Hepatocyte (in vitro differentiated cells): ENCODE measurements at places on chromosomes 6 and 20. TPM values are rescaled to one million over a fixed set of nuclear protein-coding genes. Genes with fewer than 3 reads are reported as not detected.
A peak's percentile ranks its signal among the peaks of the same experiment; 100 is the strongest.

- H3K27me3 ChIP-seq = no peaks in the 10 kb centered on the region
- H3K4me3 ChIP-seq = no peak overlapping the region
- H3K36me3 ChIP-seq = no peaks in the 10 kb centered on the region
- H3K27ac ChIP-seq = no peak overlapping the region
- no peaks in the 10 kb centered on the region for H3K4me1 ChIP-seq
- peak; percentile 88 for DNase-seq
Observed at GRCh38 chr20:57089699-57090144, 176.7 kb downstream of the BMP7 start.

GRCh38 chr6:21123507-21124436 lies 469.8 kb upstream of the SOX4 start:
- no peaks in the 10 kb centered on the region for H3K27me3 ChIP-seq
- H3K27ac ChIP-seq = peak overlapping the region; percentile 36
- H3K4me1 ChIP-seq = no peaks in the 10 kb centered on the region
- no peaks in the 10 kb centered on the region for H3K36me3 ChIP-seq

DNA sequence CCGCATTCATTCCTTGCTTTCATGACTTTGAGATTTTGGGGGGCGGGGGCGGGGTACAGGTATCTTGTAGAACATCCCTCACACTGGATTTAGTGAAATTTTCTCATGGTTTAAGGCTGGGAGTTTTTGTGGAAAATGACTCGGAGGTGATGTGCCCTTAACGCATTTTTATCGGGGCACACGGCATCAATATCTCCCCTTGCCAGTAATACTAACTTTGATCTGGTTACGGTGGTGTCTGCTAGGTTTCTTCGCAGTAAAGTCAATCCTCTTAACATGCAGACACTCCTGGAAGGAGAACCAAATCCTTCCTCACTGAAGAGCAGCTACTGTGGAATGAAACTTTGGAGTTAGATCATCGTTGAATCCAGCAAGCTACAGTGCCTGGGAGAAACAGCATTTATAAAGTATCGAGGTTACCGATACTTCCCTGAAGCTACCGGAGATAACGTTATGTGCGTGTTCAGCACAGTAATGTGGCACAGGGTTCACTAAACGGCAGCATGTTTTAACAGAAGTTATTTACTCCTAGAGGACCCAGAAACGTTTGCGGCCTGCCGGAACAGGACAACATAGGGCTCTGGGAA lies 1.2 kb upstream of the DYNLRB1 start:
- DNase-seq = no peak
- H3K4me1 ChIP-seq = peaks cover 19% of the 10 kb centered on the region
- H3K27me3 ChIP-seq = no peaks in the 10 kb centered on the region
- peak overlapping the region; percentile 98 for H3K27ac ChIP-seq
- H3K36me3 ChIP-seq = no peaks in the 10 kb centered on the region

DNA sequence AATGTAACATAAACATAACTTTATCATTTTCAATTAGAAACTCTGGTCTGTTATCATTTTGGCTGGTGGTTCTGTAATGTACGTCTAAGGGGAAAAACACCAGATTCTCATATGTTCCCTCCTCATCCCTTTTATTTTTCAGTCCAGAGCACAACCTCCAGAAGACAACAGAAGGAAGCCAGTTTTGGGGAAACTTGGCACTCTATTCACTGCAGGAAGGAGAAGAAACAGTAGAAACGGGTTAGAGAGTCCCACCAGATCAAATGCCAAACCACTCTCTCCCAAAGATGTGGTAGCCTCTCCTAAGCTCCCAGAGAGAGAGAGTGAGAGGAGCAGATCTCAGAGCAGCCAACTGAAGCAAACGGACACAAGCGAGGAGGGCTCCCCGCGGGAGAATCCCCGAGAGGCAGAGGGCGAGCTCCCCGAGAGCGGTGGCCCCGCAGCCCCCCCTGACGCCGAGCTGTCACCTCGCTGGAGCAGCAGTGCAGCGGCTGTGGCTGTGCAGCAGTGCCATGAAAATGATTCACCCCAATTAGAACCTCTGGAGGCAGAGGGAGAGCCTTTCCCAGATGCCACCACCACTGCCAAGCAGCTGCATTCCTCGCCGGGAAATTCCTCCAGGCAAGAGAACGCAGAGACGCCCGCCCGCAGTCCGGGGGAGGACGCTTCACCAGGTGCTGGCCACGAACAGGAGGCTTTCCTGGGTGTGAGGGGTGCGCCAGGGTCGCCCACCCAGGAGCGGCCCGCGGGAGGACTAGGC lies 117.8 kb downstream of the RTN4IP1 start:
- no peak overlapping the region for H3K27ac ChIP-seq
- H3K36me3 ChIP-seq = no peaks in the 10 kb centered on the region
- DNase-seq = peak; percentile 41
- peaks cover 54% of the 10 kb centered on the region for H3K27me3 ChIP-seq
- peak overlapping the region; percentile 73 for H3K4me3 ChIP-seq

DNA sequence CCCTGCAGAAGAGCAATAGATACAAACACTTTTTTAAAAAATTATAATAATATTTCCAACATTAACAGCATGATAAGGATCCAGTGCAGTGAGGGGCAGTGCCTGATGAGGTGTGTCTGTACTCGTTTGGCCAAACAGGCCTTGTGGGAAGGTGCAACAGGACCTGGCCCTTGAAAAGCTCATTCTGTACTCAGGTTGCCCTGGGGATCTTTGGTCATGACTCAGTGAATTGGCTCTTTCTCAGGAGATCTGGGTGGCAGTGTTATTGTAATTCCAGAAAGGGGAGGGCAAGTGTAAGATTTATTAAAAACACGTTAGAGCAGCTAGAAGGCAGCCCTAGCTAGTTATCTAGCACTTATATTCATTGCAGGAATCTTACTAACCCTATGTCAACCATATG lies 2.9 kb upstream of the SPINT3 start:
- no peak for DNase-seq
- no peak overlapping the region for H3K27ac ChIP-seq
- H3K36me3 ChIP-seq = no peaks in the 10 kb centered on the region
- no peaks in the 10 kb centered on the region for H3K4me1 ChIP-seq

- no peaks in the 10 kb centered on the region for H3K36me3 ChIP-seq
- peaks cover 6% of the 10 kb centered on the region for H3K4me1 ChIP-seq
- H3K27me3 ChIP-seq = no peaks in the 10 kb centered on the region
- peak within 1 kb of the TSS; percentile 50 for H3K4me3 ChIP-seq
Observed at GRCh38 chr20:10433623-10434466, at the start of gene MKKS. Gene MKKS (minus strand): TSS chr20:10434222. CDS start chr20:10413514, 20,708 bp downstream.

DNA sequence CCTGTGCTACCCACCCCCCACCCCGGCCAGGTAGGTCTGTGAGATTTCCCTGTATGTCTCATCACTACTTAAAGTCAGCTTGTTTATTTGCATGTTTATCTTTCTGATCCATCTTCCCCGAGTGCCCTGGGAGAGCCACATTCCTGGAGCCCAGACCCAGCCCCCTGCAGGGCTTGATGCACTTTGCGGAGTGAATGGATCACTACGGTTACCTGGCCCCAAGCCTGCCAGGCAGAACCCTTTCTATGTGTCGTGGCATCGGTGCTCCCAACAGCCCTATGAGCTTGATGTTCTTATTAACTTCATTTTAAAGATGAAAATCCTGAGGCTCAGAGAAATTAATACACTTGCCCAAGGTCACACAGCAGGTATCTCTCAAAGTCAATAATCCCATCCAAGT lies 13.6 kb upstream of the SLCO4A1 start:
- H3K36me3 ChIP-seq = no peaks in the 10 kb centered on the region
- peaks cover 16% of the 10 kb centered on the region for H3K4me1 ChIP-seq
- H3K27ac ChIP-seq = no peak overlapping the region
- no peaks in the 10 kb centered on the region for H3K27me3 ChIP-seq
- no peak for DNase-seq
- H3K4me3 ChIP-seq = no peak overlapping the region

DNA sequence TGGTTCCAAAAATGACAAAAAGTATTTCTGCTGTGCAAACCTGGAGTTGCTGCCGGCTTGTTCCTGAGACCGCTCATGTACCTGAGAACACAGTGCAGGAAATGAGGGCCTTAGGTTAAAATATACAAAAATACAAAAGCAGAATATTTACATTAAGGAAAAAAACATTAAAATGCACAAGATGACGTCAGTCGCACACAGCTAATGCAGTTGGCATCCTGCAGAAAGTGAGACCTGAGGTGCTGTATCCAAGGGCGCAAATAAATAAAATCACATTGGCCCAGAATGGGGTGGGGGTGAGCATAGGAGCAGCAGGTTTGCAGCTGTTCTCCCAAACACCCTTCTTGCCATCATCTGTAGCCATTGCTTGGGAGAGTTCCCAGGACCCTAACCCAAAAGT lies 310.6 kb upstream of the BTBD3 start:
- H3K4me3 ChIP-seq = no peak overlapping the region
- H3K4me1 ChIP-seq = no peaks in the 10 kb centered on the region
- H3K36me3 ChIP-seq = no peaks in the 10 kb centered on the region
- H3K27ac ChIP-seq = no peak overlapping the region

- H3K4me1 ChIP-seq = peaks cover 10% of the 10 kb centered on the region
- H3K27me3 ChIP-seq = no peaks in the 10 kb centered on the region
- peak overlapping the region; percentile 7 for H3K27ac ChIP-seq
- H3K4me3 ChIP-seq = no peak overlapping the region
- H3K36me3 ChIP-seq = no peaks in the 10 kb centered on the region
Observed at GRCh38 chr6:111070105-111071005, 16.9 kb upstream of the SLC16A10 start.

DNA sequence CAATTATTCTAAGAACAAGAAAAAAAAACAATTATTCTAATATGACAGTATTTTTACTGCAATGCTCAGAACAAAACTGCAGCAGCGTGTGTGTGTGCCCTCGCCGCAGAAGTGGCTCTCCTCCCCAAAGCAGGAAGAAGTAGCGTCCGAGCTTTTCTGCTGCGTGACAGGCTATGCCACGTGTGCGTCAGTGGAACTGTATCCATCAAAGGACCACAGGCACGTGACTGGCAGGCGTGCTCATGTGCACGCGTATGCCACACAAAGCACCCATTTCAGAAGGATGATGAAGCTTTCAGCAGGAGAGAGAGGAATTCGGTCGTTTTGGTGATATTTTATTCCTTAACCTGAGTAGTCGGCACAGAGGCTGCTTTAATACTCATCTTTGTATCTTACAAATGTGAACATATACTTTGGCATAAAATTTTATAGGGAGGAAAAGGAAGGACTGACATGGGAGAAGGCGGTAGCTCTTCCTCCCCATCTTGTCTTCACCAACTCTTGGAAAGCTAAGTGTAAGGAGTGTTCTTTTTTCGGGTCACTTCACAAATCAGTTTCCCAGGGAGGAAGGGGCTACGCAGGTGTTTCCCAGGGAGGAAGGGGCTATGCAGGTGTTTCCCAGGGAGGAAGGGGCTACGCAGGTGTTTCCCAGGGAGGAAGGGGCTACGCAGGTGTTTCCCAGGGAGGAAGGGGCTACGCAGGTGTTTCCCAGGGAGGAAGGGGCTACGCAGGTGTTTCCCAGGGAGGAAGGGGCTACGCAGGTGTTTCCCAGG lies 3.4 kb downstream of the TCFL5 start:
- H3K36me3 ChIP-seq = no peaks in the 10 kb centered on the region
- H3K4me1 ChIP-seq = peaks cover 19% of the 10 kb centered on the region
- no peak overlapping the region for H3K4me3 ChIP-seq
- H3K27me3 ChIP-seq = peaks cover 7% of the 10 kb centered on the region
- H3K27ac ChIP-seq = no peak overlapping the region

DNA sequence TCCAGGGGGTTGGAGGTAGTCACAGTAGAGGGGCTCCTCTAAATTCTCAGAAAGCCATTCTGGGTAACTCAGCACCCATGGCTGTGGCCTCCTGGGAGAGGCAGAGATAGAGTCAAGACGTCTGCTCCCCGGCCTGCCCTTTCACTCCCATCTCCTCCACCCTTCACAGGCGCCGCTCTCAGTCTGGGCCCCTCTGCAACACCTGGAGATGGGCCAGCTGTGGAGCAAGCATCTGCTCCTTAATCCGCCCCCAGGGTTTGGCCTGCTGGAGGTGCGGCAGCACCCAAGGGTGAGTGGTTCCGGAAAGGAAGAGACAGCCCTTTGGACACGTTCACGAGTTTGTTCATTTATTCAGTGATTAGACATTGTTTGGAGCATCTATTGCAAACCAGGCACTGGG lies 271.3 kb downstream of the BMP7 start:
- no peaks in the 10 kb centered on the region for H3K4me1 ChIP-seq
- DNase-seq = no peak
- no peaks in the 10 kb centered on the region for H3K27me3 ChIP-seq
- H3K27ac ChIP-seq = no peak overlapping the region

GRCh38 chr6:43838276-43839036 lies 68.4 kb downstream of the VEGFA start:
- peak overlapping the region; percentile 78 for H3K27ac ChIP-seq
- peaks cover 55% of the 10 kb centered on the region for H3K4me1 ChIP-seq
- H3K27me3 ChIP-seq = no peaks in the 10 kb centered on the region

The UNC5CL gene
- 38.1 and 42.9 TPM in 2 replicates for total RNA-seq

The ULBP2 gene
- 0.10 and 1.1 TPM in 2 replicates for total RNA-seq

The CAPN11 gene
- total RNA-seq = 0.16 and 0.23 TPM in 2 replicates

The PKIB gene
- 144 and 172 TPM in 2 replicates for total RNA-seq

The SAMD5 gene
- total RNA-seq = 11.2 and 12.6 TPM in 2 replicates

The PTCRA gene
- not detected in 2 replicates for total RNA-seq

The CST7 gene
- not detected in 2 replicates for total RNA-seq

The CPNE5 gene
- total RNA-seq = 0.30 and 1.4 TPM in 2 replicates

The FERMT1 gene
- total RNA-seq = 11.3 and 13.9 TPM in 2 replicates

The C6orf132 gene
- total RNA-seq = 11.6 and 12.5 TPM in 2 replicates

The AIG1 gene
- 102 and 103 TPM in 2 replicates for total RNA-seq
